Kasumi-1 (cell line): ENCODE measurements at places on chromosomes 7 and 10.

- DNase-seq, result no peak
Measured at GRCh38 chr7:44541-44896, 147.9 kb upstream of the FAM20C start.

- no peak for DNase-seq
Measured at GRCh38 chr7:124662937-124663336, 102.7 kb downstream of the GPR37 start.

DNA sequence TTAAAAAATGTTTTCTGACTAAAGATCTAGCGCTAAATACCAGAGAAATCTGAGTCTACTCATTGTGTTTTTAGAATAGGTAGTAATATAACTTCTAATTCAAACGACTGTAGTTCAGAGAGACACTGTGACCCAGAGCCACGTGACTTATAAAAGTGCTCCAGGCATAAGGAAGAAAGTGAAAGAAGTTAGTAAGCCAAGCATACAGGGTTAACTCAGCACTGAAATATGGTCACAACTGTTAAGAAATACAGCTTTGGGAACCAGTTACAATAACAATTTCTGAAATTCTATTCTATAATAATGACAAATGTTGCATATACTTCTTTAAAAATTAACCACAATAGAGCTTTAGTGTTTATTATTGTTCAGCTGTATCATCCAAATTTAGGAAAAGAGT lies 119.1 kb downstream of the TFEC start:
- DNase-seq, result no peak

GRCh38 chr10:43900571-43900970 lies 251.9 kb upstream of the ZNF32 start:
- no peak for DNase-seq

DNA sequence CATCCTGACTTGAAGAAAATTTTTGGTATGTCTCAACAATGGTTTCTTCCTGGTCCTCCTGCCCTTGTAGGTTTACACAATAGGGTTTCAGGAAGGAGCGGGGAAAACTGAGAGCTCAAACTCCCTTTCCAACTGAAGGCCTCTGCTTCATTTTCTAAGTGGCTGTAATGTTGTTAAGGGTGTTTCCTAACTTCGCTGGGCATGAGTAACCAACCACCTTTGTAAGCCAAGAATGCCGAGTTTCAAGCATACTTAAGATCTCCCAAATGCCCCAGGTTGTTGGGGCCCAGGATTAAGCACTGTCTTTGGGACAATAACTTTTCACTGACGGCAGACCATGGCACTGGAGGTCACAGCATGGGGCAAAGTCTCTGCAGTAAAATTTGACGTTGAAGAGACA lies 33.6 kb upstream of the DRGX start:
- DNase-seq, result no peak
